ENCODE measurements at places on chromosomes 16 and 17.

GRCh38 chr17:57090560-57091185 is 5.6 kb downstream of the AKAP1 start:
- peak; percentile 63 for DNase-seq

DNA sequence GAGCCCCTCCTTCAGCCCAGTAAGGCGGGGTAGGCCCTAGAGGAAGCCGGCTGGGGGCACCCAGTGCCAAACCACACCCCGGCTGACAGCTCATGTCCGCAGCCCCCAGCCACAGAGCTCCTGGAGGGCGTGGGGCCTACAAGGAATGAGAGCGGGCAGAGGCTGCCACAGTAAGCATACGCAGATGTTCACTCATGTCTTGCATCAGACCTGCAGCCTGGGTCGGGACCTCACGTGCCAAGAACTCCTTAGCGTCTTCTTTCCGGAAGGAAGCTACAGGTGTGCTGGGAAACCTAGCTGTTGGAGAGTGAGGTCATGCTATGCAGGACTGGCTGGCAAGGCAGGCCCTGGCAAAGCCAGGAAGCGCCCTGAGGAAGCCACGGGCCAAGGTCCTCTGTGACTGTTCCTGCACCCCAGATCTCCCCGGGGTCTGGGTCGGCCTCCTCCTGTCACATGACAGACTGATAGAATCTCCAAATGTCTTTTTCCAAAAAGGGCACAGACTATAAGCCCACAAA is 1.6 kb downstream of the ZNF598 start:
- no peak for DNase-seq

GRCh38 chr17:36867716-36868341 is 69.4 kb upstream of the LHX1 start:
- no peak for DNase-seq

GRCh38 chr17:50339381-50339780 is 6.5 kb upstream of the XYLT2 start:
- DNase-seq = no peak

DNA sequence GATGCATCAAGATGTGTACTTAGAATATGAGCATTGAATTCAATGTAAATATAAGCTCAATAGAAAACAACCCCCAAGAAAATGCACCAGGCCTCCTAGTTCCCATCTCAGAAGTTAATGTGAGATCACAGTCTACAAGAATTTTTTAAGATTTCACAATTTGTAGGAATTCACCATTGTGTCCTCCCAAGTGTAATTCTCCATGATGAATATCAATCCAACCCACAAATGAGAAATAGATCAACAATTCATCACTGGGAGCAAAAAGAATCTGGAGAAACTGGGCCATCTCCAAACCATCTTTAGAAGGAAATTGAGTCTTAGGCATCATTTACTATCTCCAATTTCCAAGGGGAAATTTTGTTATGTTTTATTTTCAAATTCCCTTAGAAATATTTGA is 310.5 kb upstream of the GOT2 start:
- no peak for DNase-seq

DNA sequence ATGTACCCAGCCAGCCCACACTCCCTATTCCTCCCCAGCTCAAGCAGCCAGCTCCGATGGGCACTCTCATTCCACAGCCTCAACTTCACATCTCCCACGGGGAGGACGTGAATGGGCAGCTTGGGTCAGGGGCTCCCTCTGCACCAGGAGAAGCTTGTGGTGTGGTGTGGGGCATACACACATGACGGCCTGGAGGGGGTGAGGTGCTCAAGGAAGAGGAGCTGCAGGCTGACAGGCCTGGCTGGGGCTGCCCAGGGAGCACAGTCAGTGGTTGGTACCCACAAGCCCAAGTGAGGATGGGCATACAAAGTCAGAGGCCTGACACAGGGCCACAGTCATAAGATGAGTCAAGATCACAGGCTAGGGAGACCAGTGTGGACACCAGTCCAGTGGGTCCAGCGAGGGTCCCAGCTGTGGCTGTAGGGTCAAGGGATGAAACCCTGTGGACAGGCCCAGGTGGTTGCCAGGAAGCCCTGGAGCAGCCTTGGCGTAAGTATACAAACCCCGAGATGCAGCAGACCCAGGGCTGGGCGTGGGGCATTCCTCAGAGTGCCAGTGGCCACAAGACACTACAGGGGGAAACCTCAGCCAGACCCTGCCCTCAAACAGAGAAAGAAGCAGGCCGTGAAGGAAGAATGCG is 4.4 kb downstream of the DRC3 start:
- no peak for DNase-seq

DNA sequence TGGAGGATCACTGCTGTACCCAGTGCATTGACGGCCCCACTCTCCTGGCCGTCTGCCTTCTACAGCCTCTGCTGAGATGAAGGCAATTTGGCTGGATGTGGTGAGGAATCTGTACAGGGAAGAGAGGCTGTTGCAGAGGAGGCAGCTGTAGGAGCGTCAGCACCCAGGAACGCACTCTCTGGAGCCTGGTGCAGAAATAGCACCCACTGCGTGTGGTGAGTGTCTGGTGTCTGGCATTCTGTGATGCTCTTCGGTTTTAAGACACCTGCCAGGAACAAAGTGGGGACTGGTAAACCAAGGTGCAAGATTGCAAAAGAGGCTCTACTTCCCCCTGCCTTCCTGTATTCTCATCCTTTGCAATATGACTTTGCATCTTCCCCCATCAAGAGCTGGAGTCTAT is 187.5 kb upstream of the SDK2 start:
- no peak for DNase-seq

Measured in AML-193 (cell line).